ENCODE measurements at places on chromosomes 4 and X. TPM values are rescaled to one million over a fixed set of nuclear protein-coding genes. Genes with fewer than 3 reads are reported as not detected.

The TXK gene
- total RNA-seq = 28.8 TPM

The CD38 gene
- total RNA-seq = 3.0 TPM

The TEC gene
- total RNA-seq = 8.3 TPM

The OTC gene
- not detected for total RNA-seq

The TMSB15B gene
- 11.1 TPM for total RNA-seq

Data from activated T-helper 17 cell treated with anti-CD3 and anti-CD28 coated beads, Interleukin-2, amount 50 U/mL, for 72 hours (primary cell).